Activated naive CD4-positive, alpha-beta T cell (primary cell): ENCODE measurements at places on chromosomes 12 and 14.

DNA sequence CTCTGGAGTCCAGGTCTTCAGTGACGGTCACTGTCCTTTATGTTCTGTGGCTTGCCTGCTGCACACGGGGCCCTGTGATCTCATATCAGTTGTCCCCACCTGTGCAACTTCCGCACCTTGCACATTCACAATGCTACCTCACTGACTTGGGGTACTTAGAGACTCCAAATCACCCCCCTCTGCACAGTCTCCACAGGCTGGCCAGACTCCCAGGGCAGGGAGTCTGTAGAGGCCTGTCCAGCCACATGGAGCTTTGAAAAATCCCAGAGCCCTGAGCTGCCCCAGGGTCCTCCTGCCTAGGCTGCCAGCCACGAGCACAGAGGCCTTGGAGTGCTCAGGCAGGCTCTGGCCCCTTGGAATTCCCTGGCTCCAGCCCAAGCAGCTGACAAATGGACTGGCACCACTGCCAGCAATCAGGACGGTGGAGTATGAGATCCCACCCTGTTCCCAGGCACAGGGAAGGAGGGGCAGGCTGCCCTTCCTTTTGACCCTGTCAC lies 26.4 kb downstream of the CMKLR1 start:
- no peak for DNase-seq

GRCh38 chr14:91470216-91470615 lies 39.9 kb downstream of the PPP4R3A start:
- no peak for DNase-seq

- no peak for DNase-seq
Observed at GRCh38 chr12:27894309-27894708, 78.2 kb downstream of the PTHLH start.

GRCh38 chr14:59331217-59331616 lies 134.0 kb downstream of the GPR135 start:
- DNase-seq, result no peak

DNA sequence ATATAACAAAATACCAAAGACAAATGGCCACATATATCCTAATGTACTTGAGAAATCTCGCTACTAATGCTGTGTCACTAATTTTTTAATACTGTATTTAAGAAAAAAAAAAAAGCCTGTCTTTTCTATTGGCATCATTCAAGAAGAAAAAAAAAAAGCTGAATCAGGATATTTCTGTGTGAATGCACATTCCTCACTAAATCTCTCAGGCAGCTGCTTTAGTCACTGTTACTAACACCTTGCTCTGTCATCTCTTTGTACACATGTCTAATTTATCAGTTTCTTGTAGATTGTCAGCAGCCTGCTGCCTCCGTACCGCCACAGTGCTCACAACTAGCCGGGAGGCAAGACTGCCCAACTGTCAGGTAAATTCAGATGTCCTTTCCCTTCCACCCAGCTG lies 32.0 kb upstream of the FGD4 start:
- no peak for DNase-seq

DNA sequence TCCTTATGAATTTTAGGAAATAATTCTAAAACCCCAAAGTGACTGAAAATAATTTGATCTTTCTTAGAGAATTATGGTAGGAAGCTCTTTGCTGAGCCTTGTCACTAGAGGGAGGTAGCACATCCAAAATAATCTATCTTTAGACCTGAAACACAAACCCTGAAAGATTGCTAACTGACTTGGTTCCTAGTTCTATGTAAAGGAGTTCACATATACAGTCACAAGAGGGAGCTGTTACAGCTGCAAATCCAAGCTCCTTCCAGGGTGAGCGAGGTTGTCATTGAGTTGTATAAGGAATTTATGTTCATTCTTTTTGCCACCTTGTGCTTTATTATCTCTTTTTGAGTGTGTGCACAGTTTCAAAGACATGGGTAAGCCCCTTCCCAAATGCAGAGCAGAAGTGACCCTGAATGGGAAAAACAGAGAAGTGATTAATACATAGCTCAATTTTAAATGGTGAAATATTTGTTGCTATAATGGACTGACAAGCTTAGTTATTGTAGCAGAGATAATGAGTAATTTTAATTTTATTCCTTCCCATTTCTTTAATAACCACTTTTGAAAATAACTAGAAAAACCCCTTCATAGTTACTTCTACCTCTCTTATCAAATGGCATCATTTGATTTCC lies 387.9 kb downstream of the DAD1 start:
- no peak for DNase-seq

- DNase-seq, result peak; percentile 15
Observed at GRCh38 chr12:47838286-47838931, 18.7 kb upstream of the HDAC7 start.

- no peak for DNase-seq
Observed at GRCh38 chr14:93245764-93246420, 38.8 kb downstream of the UBR7 start.

DNA sequence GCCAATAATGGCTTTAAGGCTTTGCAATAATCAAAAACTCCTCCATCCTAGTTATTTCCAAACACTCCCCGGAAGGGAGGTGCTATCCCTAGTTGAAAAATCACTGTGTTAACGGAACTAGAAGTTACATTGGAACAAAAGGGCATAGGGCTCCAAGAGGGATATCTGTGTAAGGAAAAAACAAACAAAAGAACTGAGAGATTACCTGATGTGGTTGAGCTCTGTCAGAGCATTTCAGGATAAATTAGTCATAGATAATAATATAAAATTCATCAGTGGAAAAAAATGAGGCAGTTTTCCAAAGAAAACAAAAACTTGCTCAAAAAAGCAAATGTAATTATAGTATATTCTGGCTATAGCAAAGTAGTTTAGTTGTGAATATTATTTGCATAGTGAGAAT lies 27.4 kb upstream of the PAPLN start:
- no peak for DNase-seq

DNA sequence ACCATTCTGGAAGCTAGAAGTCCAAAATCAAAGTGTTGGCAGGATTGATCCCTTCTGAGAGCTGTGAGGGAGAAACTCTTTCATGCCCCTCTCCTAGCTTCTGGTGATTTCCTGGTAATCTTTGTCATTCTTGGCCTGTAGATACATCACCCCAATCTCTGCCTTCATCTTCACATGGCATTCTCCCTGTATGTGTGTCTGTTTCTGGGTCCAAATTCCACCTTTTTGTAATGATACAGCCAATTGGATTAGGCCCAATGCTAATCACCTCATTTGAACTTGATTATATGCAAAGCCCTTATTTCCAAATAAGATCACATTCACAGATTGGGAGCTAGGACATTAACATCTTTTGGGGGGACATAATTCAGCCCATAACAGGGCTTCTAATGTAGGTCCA lies 76.9 kb upstream of the MBIP start:
- no peak for DNase-seq

GRCh38 chr12:75478116-75478794 lies 2.3 kb upstream of the GLIPR1 start:
- DNase-seq, result no peak

GRCh38 chr12:132173135-132174014 lies 29.1 kb downstream of the NOC4L start:
- no peak for DNase-seq

- DNase-seq, result no peak
Observed at GRCh38 chr12:66708704-66709456, 30.0 kb upstream of the GRIP1 start.

GRCh38 chr12:116339062-116339461 lies 61.6 kb upstream of the MED13L start:
- DNase-seq, result no peak

DNA sequence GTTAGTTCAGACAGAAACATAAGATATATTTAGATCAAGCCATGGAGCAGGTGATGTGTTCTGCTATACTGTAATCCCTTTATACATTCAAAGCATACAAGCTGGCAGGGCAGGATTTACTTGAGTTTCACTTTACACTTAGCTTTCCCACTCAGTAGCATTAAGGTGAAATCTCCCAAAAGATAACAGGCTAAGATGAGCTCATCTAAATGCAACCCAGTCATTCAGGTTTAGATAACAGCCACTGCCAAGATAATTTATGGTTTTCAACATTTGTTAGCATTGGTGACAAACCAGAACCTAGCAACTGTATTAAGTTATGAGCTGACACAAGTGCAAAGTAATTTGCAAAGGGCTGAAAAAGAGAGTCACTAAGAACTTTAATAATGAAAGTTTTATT lies 925.1 kb upstream of the ATXN7L3B start:
- DNase-seq, result no peak
